ENCODE measurements at places on chromosomes 5 and 9.

- DNase-seq, result no peak
These were observed 580 bp upstream of the PRRX2 start for GRCh38 chr9:129664746-129665388.

DNA sequence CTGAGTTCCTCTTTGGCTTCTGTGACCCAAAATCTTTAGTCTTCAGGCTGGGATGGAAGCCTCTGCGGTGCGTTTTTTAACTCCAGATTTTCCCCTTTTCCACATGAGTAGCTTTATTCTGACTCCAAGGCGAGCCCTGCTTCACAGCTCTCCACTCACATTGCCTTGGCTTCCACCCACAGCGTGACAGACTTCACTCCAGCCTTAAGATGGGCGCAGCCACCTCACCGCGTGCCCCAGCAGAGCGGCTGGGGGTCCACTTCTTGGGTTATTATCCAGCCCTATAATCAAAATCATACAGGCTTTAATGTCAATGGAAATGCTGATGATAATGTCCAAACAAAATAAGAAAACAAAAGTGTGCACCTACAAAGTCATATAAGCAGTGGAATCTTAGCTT is 1.2 kb downstream of the EXOC3 start:
- no peak for DNase-seq

DNA sequence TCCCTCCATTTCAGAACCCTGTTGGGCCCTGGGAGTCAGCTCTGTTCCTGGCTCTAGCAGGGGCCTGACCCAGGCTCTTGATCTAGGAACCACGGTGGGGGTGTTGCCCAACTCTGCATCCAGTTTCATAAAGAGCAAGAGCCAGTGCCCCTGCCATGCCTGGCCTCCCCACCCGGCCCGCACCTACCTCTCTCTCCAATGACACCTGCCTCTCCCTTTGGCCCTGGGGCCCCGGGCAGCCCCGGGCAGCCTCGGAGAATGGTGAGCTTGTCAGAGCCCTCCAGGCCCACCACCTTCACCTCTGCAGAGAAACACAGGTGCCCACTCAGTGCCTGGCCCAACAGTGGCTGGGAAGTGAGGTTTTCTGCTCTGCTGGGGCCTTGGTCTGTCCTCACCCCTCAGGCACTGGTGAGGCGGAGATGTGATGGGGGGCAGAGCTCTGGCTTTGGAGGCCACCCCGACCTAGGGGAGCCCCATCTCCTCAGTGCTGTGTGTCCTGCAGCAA is 1.5 kb downstream of the FCN1 start:
- no peak for DNase-seq

DNA sequence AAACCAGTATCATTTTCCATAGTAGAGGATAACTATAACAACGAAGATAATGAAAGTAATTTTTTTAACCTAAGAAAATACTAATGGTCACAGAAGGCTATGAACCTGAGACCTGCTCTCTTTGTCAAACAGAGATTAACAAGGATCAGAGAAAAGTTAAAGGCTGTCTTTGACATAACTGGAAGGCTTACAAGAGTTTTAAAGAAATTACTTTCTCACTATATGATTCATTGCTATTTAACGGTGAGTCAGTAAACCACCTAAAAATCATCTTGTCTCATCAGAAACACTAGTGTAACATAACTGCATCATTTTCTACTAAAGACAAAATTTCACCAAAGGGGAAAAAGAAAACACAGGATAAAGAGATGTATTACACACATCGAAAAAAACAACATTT is 19.3 kb downstream of the MLANA start:
- no peak for DNase-seq

- no peak for DNase-seq
These were observed 1275.4 kb upstream of the CDH18 start for GRCh38 chr5:21263361-21263760.

DNA sequence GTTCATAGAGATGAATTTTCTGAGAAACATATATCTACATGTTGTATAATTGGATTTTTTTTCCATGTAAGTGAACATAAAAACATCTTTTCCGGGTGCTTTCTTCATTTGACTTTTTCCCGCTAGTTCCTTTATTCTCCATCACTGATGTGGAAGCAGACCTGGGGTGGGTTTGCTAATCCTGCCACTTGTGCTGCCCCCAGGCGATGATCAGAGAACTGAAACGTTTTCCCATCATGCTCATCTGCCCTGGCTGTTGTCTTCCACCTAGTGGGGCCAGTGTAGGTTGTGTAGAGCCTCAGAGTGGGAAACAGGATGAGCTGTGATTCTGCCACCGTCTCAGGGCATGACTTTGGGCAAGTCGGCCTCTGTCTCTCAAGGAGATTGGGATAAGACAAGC is 34.2 kb upstream of the TGFBR1 start:
- DNase-seq, result no peak

Measured in T-helper 1 cell (primary cell).